ENCODE measurements at places on chromosomes 12 and 14.

- no peak for DNase-seq
Measured at GRCh38 chr12:120722784-120723183, 2.8 kb upstream of the ACADS start.

GRCh38 chr14:71799841-71800240 is 132.4 kb upstream of the RGS6 start:
- no peak for DNase-seq

DNA sequence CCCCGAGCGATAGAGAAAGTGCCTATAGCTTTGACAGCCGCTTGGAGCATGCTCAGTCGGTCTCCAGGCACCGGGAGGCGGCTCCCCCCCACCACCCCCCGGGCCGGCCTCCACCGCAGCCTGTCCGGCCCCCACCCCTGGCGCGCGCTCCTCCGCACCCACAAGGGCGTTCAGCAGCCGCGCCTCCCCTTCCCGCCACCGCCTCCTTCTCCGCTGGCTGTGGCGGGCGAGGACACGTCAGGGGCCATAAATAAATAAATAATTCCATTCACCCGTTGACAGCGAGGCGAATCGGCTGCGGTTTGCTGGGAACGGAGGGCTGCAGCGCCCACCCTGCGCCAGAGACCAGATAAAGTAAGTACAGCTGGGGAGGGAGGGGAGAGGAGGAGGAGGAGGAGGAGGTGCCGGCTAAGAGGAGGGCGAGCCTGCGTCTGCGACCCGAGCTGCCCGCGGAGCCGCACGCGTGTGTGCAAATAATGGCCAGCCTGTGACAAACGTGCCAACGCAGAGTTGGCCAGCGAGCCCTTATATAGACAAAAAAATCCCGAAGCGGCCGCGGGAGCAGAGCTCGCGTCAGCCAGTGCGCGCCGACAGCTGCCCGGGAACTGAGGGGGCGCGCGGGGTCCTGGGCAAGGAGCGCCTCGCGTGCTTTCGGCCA is at the start of gene SLC16A7:
TSS of gene SLC16A7 (plus strand) at position 147 of the 658 bp plus-strand sequence. CDS start 108,773 bp downstream, outside the sequence.
- DNase-seq: peak; percentile 80

- DNase-seq: no peak
Measured at GRCh38 chr14:101875727-101876554, 88.4 kb upstream of the DYNC1H1 start.

DNA sequence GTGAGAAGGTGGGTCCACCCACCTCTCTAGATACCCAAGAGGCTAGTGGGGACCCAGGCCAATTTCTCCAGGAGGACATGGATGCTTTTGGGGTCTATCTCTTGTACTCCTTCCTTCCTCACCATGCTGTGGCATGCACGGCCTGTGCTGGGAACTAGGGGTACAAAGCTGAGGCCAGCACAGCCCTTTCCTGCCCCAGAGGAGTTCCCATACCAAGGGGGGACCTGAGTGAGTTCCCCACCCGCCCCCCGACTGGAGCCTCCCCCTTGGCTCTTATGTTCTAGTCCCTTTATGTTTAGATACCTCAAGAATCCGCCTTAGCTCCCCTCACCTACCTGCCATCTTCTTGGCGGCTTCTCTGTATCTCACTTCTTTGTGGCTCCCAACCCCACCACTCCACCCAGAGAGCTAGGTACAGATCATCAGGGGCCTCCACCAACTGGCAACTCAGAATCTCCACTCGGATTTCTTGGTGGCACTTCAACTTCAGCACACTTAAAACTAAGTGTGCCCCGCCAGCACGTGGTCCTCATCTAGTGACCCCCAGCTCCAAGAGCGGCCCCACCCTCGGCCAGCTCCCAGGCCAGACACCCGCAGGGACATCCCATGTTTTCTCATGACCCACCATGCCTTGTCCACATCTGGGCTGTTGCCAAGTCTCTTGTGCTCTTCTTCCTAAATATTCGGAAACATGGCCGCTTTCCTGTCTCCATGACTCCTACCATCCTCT is 115.2 kb upstream of the RTL1 start:
- no peak for DNase-seq

GRCh38 chr14:24426150-24426911 is 3.1 kb downstream of the CBLN3 start:
- DNase-seq: no peak

DNA sequence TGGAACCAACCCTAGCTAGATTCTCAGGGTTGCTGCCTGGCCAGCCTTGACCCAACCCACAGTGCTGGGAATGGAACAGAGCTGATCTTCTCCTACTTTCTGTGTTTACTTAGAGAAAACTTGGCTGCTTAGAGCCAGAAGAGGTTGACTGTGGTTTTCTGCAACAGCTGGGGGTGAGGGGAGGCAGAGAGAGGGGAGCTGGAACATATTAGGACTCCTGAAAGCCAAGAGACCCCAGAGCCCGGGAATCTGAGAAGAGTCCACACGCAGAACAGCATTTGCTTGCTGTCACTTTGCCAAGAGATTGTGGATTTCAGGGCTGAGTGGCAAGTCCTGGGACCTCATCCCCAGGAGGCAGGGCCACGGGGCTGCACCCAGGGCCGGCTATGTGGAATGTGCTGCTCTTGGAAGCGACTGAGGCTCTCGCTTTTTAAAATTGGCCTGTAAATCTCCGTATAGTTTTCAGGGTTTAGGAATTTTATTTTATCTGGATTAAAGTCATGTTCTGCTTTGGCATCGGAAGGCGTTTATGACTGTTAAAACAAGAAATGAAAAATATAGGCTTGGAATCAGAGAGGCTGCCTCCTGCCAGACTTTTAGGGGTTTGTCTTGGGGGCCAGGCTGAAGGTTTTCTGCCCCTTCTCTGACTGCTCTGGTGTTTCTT is 22.3 kb upstream of the MED13L start:
- DNase-seq: no peak

DNA sequence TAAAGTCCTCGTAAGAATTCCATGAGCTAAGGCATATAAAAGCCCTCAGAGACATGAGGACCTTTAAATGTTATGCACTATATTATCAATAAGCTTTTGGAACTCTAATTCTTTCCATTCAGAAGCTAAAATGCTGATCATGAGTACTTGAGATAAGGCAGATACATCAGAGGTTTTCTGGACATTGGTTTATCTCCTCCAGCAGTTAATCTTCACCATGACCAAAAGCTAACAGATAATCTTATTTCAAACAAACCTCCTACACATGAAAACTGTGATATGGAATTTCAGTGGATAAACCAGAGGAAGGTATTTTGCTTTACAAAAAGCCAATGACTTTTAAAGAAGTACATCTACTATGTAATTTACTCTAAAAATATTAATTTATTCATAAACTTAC is 97.9 kb upstream of the BBS10 start:
- DNase-seq: no peak

DNA sequence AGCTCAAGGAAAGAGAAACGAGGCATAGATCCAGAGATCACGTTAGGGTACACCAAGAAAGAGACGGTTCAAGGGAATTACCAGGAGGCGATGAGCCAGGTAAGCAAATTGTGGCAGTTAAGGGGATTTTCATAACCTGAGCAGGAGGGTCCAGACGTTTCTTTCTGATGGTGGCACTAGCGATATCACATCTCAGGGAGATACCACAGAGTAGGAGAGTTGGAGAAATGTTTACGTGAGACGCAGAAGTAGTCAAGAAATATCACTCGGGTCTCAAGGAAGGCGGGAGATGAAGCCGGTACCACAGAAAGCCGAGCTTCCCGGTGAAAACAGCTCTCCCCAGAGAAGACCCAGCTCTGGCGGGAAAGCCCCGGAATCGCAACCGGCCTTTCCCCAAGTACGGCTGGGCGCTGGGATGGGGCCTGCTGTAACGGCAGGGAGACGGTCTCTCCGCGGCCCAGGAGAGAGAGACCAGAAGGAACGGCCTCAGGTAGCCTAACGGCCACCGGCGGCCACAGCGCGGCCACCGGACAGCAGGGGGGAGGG is 485 bp downstream of the SENP1 start:
- peak; percentile 45 for DNase-seq

DNA sequence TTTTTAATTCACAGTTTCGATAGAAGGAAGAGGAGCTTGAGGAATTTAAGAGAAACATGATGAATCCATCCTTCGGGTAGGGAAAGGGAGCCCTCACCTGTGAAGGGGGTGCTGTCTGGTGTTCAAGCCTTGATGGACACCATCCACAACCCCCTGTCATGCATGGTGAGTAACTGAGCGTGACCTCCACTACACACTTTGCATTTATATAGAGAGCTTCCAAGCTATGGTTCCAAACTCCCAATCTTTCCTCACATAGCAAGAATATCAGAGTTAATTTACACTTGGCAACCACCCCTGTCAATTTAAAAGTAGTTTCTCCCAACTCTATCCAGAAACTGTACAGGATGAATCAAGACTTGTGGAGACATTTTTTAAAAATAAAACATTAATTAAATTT is 13.1 kb upstream of the NID2 start:
- no peak for DNase-seq

GRCh38 chr12:40351976-40352375 is 127.2 kb downstream of the LRRK2 start:
- DNase-seq: no peak

DNA sequence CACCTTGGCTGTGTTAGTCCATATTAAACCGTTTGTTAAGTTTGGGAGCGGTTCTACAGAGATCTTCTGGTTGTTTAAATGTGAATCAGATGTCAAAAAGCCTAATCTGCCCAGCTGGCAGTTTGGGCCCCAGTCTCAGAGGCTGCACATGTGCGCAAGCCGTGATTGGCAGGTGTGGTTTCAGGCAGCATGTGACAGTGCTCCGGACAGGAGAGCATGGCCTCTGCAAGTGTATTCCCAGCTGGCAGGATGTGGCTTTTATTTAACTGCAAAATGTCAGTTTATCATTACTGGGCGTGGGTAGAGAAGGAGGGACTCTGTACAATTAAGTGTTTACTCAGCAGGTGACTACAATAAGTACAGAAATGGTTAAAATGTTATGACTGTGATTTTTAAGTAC is 77.5 kb downstream of the PELI2 start:
- DNase-seq: no peak

DNA sequence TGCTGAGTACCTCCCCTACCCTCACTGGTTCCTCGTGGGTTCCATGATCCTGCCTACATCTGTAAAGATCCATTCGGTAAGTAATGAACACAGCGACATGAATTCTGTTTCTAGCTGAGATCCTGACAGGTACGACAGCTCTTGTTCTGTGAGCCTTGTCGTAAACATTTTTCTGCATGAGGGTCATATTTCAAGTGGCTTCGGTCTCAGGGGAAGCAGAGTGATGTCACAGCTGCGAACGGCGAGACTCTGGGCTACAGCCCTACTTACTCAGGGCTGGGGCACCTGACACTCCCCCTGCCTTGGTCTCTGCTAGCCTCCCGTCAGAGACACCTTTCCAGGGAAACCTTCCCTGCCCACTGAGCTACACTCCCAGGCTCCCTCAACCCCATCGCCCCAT is 85.8 kb downstream of the RBM19 start:
- no peak for DNase-seq

GRCh38 chr12:38053655-38054464 is 262.7 kb upstream of the ALG10B start:
- no peak for DNase-seq

GRCh38 chr14:90179809-90180779 is 76.3 kb upstream of the PSMC1 start:
- no peak for DNase-seq

GRCh38 chr12:48512855-48513254 is 12.6 kb upstream of the OR8S1 start:
- no peak for DNase-seq

GRCh38 chr14:99316281-99317163 is 44.5 kb upstream of the BCL11B start:
- DNase-seq: no peak

DNA sequence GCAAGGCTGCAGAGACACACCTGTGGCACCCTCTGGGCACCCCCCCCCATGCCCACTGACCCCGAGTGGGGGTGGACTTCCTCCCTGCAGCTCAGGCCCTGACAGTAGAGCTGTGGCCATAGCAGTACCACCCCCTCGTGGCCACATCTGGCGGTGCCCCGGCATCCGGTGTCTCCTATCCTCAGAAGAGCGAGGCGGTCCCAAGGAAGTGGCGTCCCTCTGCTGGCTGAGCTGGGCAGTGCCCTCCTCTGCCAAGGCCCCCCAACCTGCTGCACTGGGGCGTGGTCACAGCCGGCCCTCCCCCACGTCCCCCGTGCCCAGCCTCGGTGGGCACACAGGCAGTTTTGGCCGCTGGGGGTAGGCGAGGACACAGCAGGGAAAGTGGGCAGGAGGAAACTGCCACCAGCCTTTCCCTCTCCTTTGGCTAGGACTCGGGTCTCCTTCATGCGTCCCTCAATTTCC is 6.0 kb upstream of the SLC6A12 start:
- peak; percentile 13 for DNase-seq

DNA sequence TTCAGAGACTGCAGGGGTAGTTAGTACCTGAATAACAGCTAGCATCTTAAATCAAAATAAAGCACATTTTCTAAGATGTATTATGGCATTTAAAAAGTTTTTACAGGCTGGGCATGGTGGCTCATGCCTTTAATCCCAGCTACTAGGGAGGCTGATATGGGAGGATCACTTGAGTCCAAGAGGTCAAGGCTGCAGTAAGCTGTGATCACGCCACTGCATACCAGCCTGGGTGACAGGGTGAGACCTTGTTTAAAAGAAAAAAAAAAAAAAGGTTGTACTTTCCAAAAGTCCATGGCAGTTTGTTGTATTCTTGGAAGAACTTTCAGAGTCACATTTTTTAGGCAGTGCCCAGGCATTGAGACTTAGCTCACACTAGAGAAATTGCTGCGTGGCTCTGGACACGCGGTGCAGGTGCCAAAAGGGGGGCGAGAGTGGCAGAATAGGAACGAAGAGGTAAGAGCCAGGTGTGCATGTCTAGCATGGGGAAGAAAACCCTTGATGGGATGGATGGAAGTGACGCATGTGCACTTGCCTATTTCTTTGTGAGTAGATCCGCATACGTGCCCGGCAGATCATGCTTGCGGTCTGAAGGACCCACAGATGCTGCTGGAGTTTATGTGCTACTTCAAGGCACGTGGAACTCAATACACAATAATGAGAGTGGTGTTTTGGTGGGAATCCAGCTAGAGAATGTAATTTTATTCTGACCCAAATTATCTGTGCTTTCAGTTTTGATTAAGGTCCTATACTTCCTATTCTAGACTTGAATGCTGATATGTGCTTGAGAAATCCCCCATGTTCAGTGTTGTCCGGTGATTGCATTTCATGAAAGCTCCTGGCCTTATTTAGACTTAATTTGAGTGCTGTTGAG is 11.9 kb downstream of the ANKRD13A start:
- DNase-seq: no peak

DNA sequence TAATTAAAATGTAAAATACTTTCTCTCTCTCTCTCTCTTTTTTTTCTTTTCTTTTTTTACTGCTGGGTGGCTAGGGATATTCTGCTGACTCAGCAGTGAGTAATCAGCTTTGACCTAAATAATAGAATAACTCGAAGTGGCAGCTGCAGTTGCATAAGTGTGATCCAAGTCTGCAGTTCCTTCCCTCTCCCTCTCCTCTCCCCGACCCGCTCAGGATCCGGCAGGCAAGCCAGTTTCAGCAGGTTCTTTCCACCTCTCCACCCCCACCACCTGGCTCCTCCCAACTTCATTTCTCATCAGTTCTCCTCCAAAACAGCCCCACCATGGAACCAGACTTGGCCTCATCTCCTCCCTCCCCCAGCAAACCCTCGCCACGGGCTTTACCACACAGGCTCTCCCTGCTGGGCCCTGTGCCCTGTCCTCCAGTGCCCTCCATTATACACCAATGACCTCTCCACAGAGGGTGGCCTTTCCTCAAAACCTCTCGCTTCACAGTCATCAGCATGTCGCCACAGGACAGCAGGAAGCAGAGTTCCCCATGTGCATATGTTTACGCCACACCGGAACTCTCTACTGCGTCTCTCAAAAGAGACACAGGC is 22.4 kb downstream of the SLC7A8 start:
- DNase-seq: no peak

Measured in stimulated activated CD4-positive, alpha-beta T cell treated with anti-CD3 and anti-CD28 coated beads, Interleukin-12 subunit alpha, Interleukin-12 subunit beta, amount 100 ng/mL, for 4 hours (primary cell).